ENCODE measurements at places on chromosomes 4 and X. TPM values are rescaled to one million over a fixed set of nuclear protein-coding genes. Genes with fewer than 3 reads are reported as not detected.

GRCh38 chrX:44871931-44872820, 812 bp upstream of the KDM6A start:
- DNase-seq, result peak; percentile 24

DNA sequence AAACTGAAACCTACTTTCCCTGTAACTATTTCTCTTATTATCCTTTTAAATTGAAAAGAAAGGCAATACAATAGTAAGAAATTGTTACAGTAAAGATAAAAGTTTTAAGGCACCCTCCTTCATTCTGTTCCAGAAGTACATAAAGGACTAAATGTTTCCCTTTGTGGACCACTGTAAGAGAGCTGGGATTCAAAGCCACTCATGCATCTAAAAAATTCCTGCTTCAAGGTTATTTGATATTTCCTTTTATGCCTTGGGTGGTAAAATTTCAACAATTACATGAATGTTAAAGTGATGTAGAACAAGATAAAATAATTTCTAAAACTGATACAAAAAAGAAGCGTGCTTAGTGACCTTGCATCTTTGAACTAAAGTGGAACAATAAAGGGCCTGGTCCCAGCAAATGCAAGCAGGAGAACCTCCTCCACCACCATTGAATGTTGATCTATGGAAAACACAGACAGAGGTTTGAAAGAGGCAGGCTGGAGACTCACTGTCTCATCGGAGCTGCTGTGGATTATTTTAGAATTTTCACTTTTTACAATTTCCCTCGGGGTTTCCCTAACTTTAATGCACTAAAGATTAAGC, 42.3 kb upstream of the PRSS12 start:
- DNase-seq, result no peak

GCNA gene
- 6.0 TPM for total RNA-seq

DNA sequence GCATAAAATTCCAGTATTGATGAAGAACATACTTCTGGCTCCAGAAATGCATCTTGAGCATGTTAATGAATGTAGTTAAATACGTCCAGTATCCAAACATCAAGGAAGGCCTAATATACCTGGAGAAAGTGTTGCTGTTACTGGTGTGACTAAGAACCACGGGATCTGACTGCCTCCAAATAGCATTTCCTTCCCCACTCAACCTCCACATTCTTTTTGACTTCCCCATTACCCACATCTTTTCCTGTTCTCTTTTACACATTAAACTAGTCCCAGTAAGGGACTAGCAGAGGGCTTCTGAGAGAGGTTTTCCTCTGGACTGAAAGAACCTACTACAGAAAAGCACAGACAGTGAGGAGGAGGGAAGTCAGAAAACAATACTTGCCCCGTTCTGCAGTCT, 482.8 kb upstream of the HTR2C start:
- DNase-seq, result no peak

Data from activated naive CD4-positive, alpha-beta T cell treated with anti-CD3 and anti-CD28 coated beads, Interleukin-2, amount 50 U/mL, for 72 hours (primary cell).